ENCODE measurements at places on chromosomes 2 and 18. TPM values are rescaled to one million over a fixed set of nuclear protein-coding genes. Genes with fewer than 3 reads are reported as not detected.

GRCh38 chr2:48357351-48357750 is 172.6 kb upstream of the STON1 start:
- no peak overlapping the region for H3K4me3 ChIP-seq
- no peaks in the 10 kb centered on the region for H3K27me3 ChIP-seq
- H3K27ac ChIP-seq: no peak overlapping the region
- no peak for DNase-seq
- H3K36me3 ChIP-seq: peaks cover 19% of the 10 kb centered on the region

Gene VSNL1
- total RNA-seq: 9.9 TPM

DNA sequence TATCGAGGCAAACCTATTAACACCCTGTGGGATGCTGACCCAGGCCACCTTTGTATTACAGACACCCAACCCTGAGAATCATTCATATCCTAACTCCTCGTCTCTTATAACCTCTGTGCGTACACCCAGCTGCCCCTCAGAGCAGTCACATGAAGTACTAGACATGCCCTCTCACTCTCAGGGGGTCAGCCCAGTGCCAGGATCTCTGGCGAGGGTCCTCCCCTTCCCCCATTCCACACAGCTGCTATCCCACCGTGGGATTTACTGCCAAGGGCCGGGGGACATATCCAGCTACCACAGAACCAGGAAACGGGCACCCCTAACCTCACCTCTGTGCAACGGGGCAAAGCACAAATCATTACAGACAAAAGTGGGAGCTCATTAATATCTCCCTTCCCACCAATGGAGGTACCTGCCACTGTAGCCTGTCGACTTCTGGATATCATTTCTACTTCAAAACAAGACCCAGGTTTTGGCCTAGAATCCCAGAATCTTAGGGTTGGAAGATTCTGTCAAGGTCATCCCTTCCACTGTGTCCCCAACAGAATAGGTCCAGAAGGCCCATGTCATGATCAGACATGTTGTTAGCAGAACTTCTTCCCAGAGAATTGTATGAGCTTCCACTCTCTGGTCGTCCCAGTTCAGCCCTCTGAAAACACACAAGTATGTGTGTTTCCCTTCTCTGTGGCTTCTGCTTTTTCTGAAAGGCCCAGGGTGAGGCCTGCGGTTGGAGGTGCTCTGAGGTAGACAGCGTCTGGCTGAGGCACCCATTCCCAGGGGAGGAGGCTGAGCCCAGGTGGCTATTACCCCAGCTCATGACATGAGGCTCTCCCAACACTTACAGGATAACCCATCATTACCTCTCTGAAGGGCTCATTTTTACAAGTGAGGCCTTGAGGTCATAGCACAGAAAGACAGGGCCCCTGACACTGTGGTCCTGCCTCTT is 1.7 kb downstream of the TMBIM1 start:
- DNase-seq: no peak
- H3K27ac ChIP-seq: no peak overlapping the region
- no peaks in the 10 kb centered on the region for H3K36me3 ChIP-seq
- H3K27me3 ChIP-seq: no peaks in the 10 kb centered on the region
- H3K4me1 ChIP-seq: peaks cover 5% of the 10 kb centered on the region

DNA sequence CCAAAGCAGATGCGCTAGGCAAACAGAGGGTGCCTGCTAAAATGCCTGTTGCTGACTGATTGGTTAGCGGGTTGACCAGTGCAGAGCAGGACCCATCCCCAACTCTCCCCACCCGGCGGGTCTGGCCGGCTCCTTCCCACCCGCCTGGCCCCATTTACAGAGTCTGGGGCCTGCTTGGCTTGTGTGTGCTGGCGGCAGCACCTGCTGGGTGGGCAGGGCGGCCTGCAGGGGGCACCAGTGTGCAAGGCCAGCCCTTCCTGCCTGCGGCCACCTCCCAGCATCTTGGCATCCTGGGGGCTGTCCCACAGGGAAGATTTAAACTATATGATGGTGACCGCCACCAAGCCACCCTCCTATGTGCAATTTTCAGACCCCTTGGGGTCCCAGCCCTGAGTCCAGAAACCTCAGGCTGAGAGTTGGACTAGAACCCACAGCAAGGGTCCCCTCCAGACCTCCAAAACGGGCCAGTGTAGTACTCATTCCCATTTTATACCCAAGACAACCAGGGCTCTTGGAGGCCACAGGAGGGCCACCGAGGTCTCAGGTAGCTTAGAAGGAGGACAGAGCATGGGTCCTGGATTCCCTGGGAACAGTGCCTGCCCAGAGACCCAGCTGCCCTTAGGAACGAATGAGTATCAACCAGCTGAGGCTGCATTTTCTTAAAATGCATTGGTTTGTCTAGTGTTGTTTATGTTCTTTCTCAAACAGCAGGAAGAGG is 173.6 kb downstream of the SMAD7 start:
- no peaks in the 10 kb centered on the region for H3K4me1 ChIP-seq
- H3K36me3 ChIP-seq: no peaks in the 10 kb centered on the region
- H3K27me3 ChIP-seq: no peaks in the 10 kb centered on the region
- peak; percentile 86 for DNase-seq
- no peak overlapping the region for H3K27ac ChIP-seq

- no peak overlapping the region for H3K27ac ChIP-seq
- no peaks in the 10 kb centered on the region for H3K27me3 ChIP-seq
- H3K36me3 ChIP-seq: no peaks in the 10 kb centered on the region
- DNase-seq: no peak
- H3K4me3 ChIP-seq: no peak overlapping the region
Measured at GRCh38 chr2:238873841-238874240, 26.0 kb downstream of the TWIST2 start.

Gene SLC9A4
- not detected for total RNA-seq

- H3K27me3 ChIP-seq: no peaks in the 10 kb centered on the region
- H3K4me3 ChIP-seq: no peak overlapping the region
- DNase-seq: no peak
- no peak overlapping the region for H3K27ac ChIP-seq
- peaks cover under 1% of the 10 kb centered on the region for H3K4me1 ChIP-seq
Measured at GRCh38 chr18:24071779-24072178, 57.2 kb downstream of the TTC39C start.

DNA sequence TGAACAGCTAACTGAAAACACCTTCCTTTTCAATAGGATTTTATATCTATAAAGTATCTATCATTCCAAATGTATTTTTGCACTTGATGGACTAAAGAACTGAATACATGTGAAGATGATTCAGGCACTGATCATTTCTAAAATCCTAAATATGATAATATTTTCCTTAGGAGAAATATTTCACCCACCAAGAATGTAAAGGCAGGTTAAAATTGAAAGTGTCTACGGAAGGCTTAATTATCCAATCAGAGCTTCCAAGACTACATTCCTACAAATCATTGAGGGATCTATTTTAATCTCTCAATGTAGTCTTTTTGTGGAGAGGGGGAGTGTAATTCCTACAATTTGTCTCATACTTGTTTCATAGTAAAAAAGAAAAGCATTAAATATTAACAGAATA is 3.6 kb downstream of the GALNT3 start:
- H3K4me1 ChIP-seq: peaks cover 9% of the 10 kb centered on the region
- H3K27ac ChIP-seq: no peak overlapping the region
- H3K27me3 ChIP-seq: no peaks in the 10 kb centered on the region
- H3K4me3 ChIP-seq: no peak overlapping the region
- DNase-seq: no peak

Data from H9 (cell line).